ENCODE measurements at places on chromosomes 5 and 9. TPM values are rescaled to one million over a fixed set of nuclear protein-coding genes. Genes with fewer than 3 reads are reported as not detected.

Gene ADRB2
- 0.93 TPM for total RNA-seq

Gene ANKRD31
- total RNA-seq: 10.3 TPM

Gene SPOCK1
- 63.8 TPM for total RNA-seq

Gene CER1
- total RNA-seq: 0.47 TPM

Gene GNA14
- total RNA-seq: 3.1 TPM

Gene ACTBL2
- not detected for total RNA-seq

Gene HEXB
- total RNA-seq: 44.6 TPM

Gene SOX30
- 83.9 TPM for total RNA-seq

Gene UBTD2
- 51.8 TPM for total RNA-seq

Gene KIF12
- total RNA-seq: 5.4 TPM

Gene TSSK1B
- 68.7 TPM for total RNA-seq

Gene RANBP3L
- 19.9 TPM for total RNA-seq

Gene LECT2
- 6.6 TPM for total RNA-seq

GRCh38 chr5:162391833-162392232 lies 324.3 kb downstream of the GABRG2 start:
- DNase-seq: no peak

DNA sequence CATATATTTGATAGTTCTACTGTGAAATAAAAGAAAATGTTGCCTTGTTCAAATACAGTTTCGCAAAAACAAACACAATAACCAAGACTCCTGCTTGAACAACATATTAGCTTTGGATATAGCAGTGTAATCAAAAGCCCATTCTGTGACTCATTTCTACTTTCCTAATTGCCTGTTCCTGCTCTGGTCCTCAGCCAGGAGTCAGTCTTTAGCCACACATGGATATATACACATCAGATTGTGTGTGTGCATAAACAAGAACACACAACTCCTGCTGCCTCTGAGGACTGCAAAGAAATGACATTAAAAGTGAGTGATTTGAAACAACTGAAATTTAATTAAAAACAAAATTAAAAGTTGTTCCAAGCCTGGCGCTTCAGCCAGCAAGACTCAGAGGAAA lies 334.8 kb downstream of the TRIM32 start:
- no peak for DNase-seq

- no peak for DNase-seq
Observed at GRCh38 chr5:137718611-137719010, 17.3 kb downstream of the KLHL3 start.

DNA sequence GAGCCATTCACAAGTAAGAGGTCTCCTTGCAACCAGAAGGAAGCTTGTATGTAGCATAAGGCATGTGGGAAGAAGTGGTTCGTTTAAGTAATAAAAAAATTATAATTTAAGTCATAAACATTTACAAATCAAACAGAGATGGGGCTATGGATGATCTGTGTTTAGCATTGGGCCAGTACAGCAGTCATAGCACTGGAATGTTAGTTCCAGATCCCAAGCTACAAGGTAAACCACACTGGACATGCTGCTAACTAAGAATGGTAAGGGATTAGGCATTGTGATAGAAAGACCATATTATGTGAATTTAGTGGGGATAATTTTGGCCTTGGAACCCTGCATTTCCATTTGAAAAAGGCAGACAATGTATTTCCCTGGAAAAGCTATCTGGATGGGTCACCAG lies 170.4 kb upstream of the KCNN2 start:
- no peak for DNase-seq

DNA sequence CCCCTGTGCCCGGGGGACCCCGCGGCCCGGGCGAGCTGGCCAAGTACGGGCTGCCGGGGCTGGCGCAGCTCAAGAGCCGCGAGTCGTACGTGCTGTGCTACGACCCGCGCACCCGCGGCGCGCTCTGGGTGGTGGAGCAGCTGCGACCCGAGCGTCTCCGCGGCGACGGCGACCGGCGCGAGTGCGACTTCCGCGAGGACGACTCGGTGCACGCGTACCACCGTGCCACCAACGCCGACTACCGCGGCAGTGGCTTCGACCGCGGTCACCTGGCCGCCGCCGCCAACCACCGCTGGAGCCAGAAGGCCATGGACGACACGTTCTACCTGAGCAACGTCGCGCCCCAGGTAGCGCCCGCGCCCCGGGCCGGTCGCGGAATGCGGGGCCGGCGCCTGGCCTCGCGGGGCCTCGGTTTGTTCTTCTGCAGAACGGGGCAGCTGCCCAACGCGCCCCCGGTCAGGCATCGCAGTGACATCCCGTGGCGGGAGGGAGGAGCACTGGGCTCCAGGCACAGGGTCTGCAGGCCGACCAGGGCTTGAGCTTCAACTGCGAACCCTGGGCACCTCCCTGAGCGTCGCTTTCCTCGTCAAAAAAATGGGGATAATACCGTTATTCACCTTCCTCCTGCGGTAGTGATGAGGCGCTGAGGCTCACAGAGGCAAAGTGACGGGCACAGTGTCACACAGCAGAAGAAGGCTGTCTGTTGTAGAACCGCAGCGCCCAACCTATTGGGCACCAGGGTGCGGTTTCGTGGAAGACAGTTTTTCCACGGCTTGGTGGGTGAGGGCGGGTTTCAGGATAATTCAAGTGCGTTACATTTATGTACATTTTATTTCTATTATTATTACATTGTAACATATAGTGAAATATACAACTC lies 777 bp downstream of the ENDOG start:
- peak; percentile 32 for DNase-seq

DNA sequence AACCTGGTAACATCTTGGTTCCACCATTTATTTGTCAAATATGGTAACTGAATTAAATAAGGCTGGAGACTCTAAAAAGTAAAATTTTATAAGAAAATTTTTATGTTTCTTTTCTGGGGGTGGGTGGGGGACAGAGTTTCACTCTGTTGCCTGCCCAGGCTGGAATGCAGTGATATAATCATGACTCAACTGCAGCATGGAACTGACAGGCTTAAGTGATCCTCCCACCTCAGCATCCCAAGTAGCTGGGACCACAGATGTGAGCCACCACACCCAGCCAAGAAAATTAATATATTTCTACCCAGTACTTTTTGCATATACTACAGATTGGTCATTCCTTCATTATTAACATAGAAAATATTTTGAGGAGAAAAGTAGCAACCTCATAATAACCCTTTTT lies 216.9 kb downstream of the DEPDC1B start:
- DNase-seq: no peak

GRCh38 chr5:137070521-137070920 lies 428.6 kb downstream of the SPOCK1 start:
- DNase-seq: no peak

DNA sequence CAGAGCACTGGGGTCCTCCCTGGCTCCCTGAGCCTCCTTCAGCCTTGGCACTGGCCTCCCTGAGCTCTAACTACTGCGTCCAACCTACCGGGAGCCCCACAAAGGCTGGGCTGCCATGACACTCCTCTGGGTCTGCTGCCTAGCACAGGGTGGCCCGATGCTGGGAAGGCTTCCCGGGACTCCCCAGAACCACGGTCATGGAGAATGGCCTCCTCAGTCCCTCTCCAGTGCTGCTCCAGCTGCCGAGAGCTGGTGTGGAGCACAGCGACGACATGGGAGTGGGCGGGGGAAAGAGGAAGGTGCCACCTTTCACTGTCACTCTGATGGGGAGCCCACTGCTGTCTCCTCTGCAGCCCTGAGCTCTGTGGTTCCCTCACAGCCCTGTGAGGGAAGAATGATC lies 61.5 kb upstream of the RNF130 start:
- no peak for DNase-seq

GRCh38 chr9:88173378-88173999 lies 35.2 kb upstream of the SPATA31C2 start:
- peak; percentile 81 for DNase-seq

- DNase-seq: no peak
Observed at GRCh38 chr5:111667128-111667736, 89.8 kb downstream of the NREP start.

DNA sequence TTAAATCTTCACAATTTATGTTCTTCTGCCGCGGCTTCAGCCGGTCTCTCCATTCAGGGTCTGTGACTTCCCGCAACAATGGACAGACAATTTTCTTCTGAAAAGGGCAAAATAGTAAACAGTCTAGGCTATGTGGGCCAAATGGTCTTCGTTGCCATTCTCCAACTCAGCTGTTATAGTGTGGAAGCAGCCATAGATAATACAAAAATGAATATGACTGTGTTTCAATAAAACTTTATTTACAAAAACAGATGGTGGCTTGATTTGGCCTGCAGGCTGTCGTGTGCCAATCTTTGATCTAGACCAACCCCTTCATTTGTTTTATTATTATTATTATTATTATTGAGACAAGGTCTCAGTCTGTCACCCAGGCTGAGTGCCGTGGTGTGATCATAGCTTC lies 28.1 kb downstream of the ATOX1 start:
- no peak for DNase-seq

DNA sequence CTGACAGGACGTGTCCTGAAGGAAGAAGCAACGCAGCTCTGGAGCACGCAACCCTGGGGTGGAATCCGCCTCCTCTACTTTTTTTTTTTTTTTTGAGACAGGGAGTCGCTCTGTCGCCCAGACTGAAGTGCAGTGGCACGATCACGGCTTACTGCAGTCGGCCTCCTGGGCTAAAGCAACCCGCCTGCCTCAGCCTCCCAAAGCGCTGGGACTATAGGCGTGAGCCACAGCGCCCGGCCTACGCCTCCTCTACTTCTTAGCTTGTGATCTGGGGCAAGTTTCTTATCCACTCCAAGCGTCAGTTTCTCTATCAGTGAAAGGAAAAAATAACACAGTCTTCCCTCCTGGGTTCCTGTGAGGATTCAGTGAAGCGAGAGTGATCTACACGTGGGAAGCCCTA lies 96.1 kb upstream of the RAPGEF1 start:
- DNase-seq: no peak

DNA sequence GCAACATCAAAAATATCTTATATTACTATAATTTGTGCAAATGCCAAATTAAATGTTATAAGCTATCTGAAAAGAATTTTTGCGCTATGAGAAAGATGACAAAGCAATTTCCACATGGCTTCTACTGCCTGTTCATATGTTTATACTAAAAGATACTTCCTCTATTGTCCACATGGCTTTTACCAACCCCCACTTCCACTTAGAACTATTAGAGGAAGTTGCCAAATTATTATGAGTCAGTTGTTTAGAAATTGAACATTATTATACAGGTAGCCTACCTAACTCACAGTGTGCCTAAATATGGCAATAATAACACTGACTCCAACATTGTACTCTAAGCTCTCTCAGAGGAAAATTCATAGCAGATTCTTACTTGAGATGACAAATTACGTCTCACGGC lies 37.6 kb upstream of the SLC27A6 start:
- no peak for DNase-seq

DNA sequence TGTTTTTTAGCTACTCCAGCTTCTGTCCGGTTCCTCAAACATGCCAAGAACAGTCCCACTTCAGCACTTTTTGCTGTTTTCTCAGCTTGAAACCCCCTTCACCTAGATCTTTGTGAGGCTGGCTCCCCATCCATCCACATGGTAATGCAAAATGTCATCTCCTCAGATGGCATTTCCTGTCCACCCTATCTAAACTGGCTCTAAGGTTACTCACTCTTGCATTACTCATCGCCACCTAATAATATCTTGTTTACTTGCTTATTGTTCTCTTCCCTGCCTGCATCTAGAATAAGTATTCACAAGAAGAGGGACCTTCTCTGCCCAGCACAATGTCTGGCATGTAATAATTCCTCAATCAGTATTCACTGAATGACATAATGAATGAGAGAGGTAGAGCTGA lies 220.1 kb downstream of the FAM114A2 start:
- no peak for DNase-seq

GRCh38 chr9:121658166-121658565 lies 6.7 kb downstream of the DAB2IP start:
- DNase-seq: no peak

DNA sequence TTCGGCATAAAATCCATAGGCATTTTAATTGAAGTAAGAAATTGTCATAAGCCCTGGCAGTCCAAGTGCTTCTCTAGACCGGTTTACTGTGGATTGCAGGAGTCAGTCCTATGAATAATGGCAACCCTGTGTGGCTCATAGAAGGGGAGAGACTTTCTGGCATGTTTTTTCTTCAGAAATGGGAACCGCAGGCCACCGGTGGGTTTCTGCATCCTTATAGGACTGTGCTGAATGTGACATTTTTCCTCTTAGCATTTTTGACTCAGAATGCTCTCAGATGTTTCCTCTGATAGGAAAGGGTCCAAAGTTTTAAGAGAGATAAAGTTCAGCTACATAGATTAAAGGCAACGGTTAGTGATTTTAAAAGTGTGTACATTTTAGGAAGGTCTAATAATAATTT lies 6.3 kb downstream of the DAPK1 start:
- no peak for DNase-seq

- DNase-seq: peak; percentile 78
Observed at GRCh38 chr5:67301285-67301903, 104.8 kb upstream of the CD180 start.

DNA sequence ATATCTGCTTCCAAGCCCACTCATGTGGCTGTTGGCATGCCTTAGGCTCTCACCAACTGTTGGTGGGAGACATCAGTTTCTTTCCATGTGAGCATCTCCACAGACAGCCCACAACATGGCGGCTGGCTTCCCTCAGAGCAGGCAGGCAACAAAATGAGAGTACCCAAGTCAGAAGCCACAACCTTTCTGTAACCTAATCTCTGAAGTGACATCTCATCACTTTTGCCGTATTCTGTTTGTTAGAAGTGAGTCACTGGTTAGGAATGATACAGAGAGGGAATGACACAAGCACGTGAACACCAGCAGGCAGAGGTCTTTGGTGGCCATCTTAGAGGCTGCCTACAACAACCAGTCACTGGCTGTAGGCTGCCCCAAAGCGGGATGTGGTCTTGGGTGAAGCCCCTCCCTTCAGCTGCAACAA lies 88.6 kb upstream of the RASGRF2 start:
- no peak for DNase-seq

GRCh38 chr5:120055858-120056257 lies 408.2 kb upstream of the PRR16 start:
- DNase-seq: no peak

- DNase-seq: no peak
Observed at GRCh38 chr9:278651-279050, 64.0 kb downstream of the DOCK8 start.

GRCh38 chr5:171599957-171600612 lies 180.6 kb downstream of the FGF18 start:
- no peak for DNase-seq

- DNase-seq: no peak
Observed at GRCh38 chr9:27019589-27019988, 14.1 kb upstream of the LRRC19 start.

- no peak for DNase-seq
Observed at GRCh38 chr5:2783223-2783622, 31.7 kb upstream of the IRX2 start.
